HS-27A (cell line): ENCODE measurements at places on chromosomes 5 and 9.

GRCh38 chr5:174520420-174521396 lies 203.7 kb upstream of the MSX2 start:
- no peak for DNase-seq

DNA sequence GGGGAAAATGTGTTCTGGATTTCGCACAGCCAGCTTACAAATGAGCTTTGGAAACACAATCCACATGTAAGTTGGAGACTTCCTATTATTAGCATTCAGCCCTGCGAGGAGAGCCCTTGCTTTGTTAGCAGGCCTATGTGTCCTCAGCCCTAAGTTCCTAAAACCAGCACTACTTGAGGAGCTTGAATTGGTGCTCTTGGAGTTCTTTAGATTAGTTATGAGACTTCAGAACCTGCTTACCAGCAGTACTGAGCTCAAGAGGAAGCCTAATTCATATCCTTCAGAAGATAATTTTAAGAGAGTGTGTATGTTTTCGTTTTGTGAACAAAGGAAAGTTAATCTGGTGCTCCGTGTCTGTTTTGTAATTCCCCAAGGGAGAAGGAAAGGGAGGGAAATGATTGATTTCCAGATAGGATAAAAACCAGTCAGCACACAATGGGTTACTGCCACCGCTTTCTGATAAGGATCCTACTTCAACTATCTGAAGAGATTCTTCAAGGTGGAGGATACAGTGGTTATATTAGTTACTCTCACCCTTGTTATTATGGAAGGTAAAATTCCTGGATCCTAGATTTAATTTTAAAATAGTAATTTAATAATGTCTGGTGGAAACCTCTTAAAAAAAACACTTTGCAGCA lies 35.2 kb downstream of the PIK3R1 start:
- no peak for DNase-seq

GRCh38 chr9:135021393-135021789 lies 66.1 kb upstream of the OLFM1 start:
- DNase-seq = no peak

- no peak for DNase-seq
Observed at GRCh38 chr9:124420991-124421543, 5.8 kb upstream of the PSMB7 start.

- DNase-seq = no peak
Observed at GRCh38 chr5:116237917-116238500, 153.2 kb downstream of the COMMD10 start.

DNA sequence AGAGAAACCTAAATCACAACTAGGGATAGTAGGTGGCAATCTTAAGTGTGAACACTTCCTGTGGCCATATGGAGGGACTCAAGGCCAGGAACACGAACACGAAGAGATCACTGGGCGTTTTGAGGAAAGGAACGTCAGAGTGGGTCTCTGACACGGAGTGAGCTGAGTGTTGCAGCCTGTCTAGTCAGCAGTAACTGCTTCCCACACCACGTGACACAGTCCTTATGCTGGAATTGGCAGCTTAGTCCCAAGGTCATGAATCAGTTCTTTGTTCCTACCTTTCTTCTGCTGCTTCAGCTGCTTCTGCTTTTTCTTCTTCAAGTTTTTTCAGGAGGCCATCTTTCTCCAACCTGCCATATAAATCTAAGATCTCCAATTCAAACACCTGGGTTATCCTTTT lies 18.2 kb downstream of the SPACA9 start:
- no peak for DNase-seq

DNA sequence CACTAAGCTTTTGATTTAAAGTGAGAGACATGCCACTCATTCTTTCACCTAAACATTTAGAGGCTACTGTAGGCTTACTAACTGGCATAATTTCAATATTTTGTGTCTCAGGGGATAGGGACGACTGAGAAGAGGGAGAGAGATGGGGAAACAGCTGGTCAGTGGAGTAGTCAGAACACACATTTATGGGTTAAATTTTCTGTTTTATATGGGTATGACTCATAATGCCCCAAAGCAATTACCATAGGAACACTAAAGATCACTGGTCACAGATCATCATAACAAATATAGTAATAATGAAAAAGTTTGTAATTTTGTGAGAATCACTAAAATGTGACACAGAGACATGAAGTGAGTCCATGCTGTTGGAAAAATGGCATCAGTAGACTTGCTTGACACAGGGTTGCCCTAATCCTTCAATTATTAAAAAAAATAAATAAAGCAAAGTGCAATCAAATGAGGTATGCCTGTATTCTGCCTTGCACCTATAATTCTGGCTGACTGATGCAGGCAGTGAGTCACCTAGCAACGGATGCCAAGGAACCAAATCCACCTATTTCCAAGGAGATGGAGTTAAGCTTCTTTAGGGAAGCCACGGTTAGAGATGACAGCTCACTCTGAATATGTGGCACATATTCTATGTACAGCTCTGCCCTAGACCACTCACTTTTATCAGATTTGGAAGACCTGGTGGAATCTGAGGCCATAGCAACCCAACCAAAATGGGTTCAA lies 166.1 kb downstream of the MARCHF11 start:
- DNase-seq = no peak

GRCh38 chr5:116359592-116359991 lies 215.0 kb downstream of the SEMA6A start:
- no peak for DNase-seq

- DNase-seq = no peak
Observed at GRCh38 chr5:108763222-108763916, 15.7 kb downstream of the FER start.

- DNase-seq = no peak
Observed at GRCh38 chr5:155689406-155689805, 637.6 kb upstream of the SGCD start.

DNA sequence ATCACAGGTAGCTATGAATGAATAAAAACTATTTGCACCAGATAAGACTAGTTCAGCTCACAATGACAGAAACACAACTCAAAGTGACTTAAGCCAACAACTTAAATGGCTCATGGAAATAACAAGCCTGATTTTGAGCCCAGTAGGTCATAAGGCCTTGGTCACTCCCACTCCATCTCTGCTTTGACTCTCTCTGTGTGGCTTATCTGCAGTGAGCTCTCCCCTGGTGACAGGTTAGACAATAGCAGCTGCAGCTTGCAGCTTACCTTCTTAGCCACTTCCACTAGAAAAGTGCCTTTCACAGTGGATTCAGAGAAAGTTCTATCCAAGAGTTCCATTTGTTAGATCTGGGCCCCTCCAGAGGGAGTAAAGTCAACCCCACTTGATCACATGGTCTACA lies 315.7 kb downstream of the RAB3C start:
- DNase-seq = no peak

GRCh38 chr5:152094060-152094459 lies 169.4 kb upstream of the GLRA1 start:
- DNase-seq = no peak

GRCh38 chr5:50724-51499 lies 41.1 kb upstream of the PLEKHG4B start:
- DNase-seq = no peak
